ENCODE measurements at places on chromosomes 2 and 18.

DNA sequence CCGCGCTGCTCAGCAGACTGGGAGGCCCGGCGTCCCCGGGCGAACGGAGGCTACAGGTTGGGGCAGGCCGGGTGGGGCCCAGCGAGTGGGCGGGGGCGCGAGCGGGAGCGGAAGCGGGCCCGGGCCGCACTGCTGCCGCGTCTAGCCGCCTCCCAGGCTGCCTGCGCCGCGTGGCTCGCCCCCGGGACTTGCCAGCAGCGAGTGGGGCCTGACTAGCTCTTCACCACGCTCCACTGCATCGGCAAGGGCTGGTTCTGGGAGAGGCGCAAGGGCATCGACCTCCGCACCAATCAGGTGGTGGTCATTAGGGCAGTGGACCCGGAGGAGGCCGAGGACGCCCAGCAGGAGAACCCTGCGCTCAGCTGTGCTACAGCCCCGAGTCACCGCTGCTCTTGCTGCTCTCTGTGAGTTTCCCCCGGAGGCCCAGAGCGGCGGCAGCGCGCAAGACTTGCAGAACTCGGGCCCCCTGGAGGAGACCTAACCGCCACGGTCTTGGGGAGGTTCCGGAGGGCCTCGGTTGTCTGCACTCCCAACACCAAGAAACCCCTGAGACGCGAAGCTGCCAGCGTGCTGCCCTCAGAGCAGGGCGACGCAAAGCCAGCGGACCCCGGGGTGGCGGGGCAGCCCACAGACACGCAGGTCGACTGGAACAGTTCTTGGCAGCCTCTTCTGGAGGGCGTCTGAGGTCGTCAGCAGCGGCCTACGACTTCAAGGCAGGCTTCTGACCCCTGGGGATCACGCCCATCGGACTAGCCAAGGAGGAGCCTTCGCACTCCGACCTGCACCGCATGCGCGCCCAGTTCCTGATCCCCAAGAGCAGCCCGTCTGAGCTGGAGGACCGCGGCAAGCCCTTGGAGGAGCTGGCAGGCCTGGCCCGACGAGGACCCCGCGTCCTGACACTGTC, 27.2 kb upstream of the PTPN2 start:
- DNase-seq = peak; percentile 51

DNA sequence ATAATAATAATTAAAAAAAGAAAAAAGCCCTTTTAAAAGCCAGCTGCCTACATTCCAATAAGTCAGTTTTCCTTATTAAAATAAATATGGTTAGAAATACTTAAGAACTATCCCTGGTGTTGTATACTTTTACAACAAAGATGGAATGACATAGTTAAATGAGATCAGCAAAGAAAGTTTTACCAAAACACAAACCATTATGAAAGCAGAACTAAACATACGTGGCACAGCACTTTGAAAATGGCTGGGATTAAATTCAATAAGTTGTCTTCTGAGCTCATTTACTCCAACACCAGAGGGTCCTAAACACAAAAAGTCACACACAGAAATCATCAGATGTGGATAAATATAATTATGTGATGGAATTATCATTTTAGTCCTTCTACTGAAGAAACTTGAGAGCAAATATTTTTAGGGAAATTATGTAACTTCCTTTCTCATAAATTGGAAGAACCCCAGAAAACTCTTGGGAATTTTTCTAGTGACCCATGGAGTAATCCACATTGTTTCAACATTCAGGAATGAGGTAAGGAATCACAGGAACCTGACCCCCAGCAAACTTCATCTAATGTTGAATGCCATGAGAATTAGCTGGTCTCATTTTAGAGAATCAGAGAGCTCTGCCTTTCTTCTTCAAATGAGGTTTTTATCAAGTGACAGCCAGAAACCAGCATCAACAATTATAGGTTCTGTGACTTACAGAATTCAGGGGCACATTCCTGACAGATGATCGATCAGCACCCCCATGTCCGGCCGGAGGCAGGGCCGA, 11.5 kb upstream of the TMEM237 start:
- no peak for DNase-seq

DNA sequence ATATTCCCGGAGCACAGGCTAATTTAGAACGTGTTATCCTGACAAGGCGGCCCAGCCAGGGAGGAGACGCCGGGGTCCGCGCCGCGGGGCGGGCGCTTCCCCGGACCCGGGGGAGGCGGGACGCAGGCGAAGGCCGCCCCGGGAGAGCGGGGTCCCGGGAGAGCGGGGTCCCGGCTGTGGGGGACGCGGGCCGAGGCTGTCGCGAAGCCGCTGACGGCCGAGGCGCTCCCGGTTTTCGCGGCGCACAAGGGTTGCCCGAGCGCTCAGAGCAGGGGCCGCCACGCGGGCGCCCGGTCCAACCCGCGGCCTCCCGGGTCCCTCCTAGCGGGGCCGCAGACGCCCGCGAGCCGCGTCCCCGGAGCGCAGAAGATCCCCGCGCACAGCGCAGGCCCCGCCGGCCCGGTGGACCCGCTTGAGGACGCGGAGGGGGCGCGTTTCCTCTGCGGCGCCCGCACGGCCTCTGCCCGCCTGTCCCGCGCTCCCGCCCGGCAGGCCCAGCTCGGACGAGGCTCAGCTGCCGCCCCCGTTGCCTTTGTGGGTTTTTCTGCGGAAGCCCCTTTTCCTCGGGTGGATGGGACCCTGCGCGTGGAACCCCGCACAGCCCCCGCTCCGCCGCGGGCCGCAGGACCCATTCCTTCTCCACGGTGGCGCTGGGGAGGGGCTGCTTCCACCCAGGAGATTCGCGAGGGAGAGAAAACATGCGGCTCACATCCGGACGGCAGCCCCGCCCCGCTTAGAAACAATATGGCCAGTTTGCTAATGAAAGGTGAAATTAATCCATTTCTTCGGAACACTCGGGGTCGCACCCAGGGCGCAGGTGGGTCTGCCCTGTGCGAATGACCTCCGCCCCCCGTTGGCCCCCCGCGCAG, 9.6 kb upstream of the KCNG2 start:
- no peak for DNase-seq

DNA sequence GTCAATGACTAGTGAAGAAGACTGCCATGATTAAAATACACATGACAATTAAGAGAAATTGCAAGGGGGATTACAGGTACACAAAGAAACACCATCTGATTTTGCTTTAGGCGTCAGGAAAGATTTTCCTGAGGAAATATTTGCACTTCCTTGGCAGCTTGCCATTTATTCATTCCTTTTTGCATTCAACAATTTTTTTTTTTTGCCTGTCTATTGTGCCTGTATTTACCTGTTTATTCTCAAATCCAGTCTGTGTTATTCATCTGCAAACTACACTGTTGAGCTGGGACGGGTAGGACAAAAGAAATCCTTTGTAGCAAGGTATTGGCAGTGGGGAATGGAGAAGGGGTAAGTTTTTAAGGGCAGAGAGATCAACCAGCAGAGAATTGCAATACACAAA, 31.8 kb downstream of the SMAD2 start:
- DNase-seq = no peak

GRCh38 chr2:15169326-15170069, 391.6 kb downstream of the NBAS start:
- DNase-seq = no peak

DNA sequence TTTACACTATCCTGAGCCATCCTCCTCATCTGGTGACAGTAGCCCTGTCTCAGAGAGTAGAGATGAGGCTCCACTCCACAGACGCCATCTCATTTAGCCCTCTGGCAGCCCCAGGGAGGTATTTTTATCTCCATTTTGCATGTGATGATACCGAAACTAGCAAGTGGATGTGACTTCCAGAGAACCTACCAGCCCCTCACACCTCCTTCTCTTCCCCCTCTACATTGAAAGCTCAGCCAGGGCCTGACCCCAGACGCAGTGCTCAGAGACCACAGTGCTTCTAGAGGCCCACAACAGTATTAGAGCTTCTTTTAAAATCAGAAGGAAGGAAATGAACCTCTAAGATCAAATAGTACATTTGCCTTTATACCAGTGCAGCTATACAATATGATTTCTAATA, 8.3 kb downstream of the GYPC start:
- DNase-seq = peak; percentile 49

DNA sequence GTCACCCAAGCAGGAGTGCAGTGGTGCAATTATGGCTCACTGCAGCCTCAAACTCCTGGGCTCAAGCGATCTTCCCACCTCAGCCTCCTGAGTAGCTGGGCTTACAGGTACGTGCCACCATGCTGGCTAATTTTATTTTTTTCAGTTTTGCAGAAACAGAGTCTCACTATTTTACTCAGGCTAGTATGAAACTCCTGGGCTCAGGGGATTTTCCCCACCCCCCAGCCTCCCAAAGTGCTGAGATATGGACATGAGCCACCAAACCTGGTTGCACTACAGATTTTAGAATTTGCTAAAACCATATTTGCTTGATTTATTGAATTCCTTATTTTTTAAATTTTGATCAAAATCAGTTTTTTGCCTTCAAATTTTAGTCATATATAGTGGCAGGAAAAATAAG, 1553.4 kb downstream of the LRP1B start:
- DNase-seq = no peak

DNA sequence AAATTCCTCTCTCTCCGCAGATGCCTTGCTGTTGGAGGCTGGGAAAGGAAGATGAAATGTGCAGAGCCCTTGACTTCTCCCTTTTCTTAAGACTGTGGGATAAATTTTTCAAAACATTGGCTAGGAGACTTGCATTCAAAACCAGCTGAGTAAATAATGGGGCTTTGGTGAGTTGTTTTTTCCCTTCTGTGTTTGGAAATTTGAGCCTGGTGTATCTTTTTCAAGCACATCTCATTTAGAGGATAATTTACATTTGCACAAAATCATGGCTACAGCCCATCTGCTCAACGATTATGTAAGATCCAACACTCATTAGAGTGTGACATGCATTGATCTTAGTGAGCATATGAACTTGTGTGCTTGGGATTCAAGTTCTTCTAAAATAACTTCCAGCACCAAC, 112.1 kb upstream of the ATP8B1 start:
- DNase-seq = no peak

DNA sequence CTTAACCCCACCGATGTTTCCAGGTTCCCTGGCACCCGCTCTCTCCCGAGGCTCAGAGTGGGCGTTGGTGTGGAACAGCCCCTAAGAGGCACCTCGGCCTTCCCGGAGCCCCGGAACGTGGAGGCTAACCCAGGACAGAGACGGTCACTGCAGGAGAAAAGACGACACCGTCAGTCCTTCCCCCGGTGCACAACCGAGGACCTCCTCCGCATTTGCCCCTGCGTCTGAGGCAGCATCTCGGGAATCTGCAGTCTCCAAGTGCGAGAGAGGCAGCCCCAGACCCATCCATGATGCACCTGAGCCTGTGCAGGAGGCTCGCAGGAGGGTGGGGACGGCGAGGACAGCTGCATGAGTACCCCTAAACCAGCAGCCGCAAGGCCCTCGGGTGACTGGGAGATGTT, 204.9 kb upstream of the SALL3 start:
- no peak for DNase-seq

- no peak for DNase-seq
Observed at GRCh38 chr18:79600596-79600995, 79.0 kb upstream of the CTDP1 start.

- peak; percentile 39 for DNase-seq
Observed at GRCh38 chr2:127637725-127638252, 8.2 kb upstream of the GPR17 start.

DNA sequence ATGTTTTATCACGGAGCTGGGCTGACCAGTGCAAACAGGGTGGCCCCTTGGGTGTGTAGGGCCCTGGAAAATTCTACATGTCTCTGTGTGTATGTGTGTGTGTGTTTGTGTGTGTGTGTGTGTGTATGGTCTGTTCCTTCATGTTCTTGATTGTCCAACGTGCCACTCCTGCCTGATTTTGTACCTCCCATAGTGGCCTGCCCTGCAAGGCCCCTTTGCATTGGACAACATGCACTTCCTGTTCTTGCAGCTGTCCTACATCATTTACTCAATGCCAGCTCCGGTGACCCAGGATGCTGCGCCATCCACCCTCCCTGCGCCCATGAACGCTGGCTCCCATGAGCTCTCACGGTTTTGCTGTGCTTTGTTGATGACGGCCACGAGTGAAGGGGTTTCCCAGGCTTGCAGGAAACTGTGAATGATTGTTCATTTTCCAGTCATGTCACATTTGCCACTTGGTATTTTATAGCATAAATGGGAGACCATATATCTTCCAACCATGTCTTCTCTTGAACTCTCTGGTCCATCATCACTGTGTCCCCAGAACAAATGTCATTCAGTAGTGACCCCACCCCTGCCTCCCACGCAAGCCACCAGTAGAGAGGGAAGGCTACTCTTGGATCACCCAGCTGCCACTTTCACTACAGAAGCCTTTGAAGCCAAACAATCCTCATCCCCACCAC, 69.7 kb upstream of the NCK2 start:
- DNase-seq = peak; percentile 46

- DNase-seq = no peak
Observed at GRCh38 chr2:215280326-215280725, 31.5 kb upstream of the ATIC start.

- DNase-seq = peak; percentile 60
Observed at GRCh38 chr2:18178736-18179349, 300.4 kb downstream of the KCNS3 start.

DNA sequence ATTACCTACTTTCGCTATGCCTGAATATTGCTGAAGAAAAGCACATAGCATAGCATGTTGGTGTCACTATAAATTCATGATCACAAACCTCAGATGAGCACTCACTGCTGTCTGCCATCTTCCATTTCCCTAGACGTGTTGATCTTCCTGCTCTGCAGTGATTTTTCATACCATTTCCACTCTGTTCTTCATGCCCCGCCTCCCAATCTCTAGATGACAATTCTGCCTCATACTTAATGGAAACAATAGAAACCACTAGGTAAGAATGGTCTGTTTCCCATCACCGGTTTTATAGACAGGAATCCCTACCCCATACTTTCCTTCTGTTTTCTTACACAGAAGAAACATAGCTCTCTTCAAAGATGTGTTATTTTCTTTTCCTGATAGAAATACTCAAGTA, 63.8 kb downstream of the PIK3C3 start:
- no peak for DNase-seq

DNA sequence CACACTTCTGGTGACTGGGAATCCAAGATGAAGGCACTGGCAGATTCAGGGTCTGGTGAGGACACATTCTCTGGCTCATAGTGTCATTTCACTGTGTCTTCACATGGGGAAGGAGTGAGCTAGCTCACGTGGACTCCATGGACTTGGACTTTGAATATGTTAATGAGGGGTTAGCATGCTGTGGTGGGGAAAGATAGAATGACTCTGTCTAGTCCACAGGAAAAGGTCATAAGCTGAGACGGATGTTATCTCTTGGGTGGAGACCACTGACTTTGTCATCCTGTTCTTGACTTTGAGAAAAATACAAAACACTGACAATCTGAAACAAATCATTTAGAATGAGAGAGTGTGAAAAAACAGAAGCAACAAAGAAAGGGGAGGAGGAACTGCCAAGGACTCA, 145.9 kb downstream of the PIK3C3 start:
- DNase-seq = no peak

GRCh38 chr18:2536493-2536892, 34.8 kb downstream of the METTL4 start:
- DNase-seq = no peak

DNA sequence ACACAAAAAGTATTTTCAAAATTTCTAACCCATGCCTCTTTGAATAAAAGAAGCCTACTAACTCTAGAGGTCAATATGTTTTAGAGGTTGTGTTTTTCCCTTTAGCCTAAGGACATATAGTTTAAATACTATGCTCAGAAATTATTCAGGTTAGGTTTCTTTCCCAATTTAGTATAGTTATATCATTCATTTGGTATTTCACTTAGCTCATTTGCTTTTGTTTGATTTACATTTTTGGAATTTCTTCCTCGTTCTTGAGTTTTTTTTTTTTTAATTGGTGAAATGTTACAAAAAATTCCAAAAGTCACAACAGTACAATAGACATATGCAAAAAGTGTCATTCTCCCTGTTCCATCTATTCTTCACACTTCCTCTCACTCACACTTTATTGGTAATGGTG, 371.3 kb upstream of the TNP1 start:
- no peak for DNase-seq

Data from activated CD4-positive, alpha-beta T cell treated with anti-CD3 and anti-CD28 coated beads, Interleukin-2, Interleukin-6, amounts not matched to agents 100 ng/mL and 50 ng/mL, durations not matched to agents 16 hours and 8 hours (primary cell).